Tibial artery (tissue), 4 donors: ENCODE measurements at places on chromosomes 13 and 19.
A peak's percentile ranks its signal among the peaks of the same experiment; 100 is the strongest.

DNA sequence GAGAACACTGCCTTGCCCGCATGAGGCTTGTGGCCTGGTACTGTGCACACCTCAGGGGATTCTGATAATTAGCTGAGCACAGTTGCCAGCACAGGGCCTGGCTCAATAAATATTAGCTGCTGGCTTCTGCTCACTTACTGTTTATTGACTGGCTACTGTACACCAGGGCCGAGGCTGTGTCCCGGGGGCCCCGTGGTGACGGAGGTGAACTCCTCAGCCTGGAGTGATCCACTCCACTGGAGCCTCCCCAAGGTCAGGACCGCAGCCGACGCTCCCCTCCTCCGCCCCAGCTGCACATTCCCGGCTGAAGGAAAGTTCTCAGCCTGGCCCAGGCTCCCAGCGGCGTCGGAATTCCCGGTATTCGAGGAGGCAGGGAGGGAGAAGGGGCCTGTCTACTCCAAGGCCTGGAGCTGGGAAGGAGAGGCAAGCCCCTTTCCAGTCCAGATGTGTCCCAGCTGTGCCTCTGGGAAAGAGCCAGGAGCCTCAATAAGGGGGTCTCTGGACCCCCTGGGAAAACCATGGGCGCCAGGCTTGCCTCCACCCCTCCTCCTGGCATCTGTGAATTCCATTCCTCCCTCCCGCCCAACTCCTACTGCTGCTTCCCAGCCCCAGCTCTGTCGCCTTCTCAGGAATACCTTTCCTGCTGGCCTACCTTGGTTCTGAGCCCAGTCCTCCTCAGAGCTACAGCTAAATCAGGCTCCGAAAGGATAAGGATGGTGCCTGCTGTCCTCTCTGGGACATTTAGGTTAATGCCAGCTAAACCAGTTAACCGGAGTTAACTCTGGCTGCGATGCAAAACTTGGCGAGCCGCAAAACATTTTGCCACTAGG lies 7.3 kb downstream of the RPS16 start:
- DNase-seq, result no peak

DNA sequence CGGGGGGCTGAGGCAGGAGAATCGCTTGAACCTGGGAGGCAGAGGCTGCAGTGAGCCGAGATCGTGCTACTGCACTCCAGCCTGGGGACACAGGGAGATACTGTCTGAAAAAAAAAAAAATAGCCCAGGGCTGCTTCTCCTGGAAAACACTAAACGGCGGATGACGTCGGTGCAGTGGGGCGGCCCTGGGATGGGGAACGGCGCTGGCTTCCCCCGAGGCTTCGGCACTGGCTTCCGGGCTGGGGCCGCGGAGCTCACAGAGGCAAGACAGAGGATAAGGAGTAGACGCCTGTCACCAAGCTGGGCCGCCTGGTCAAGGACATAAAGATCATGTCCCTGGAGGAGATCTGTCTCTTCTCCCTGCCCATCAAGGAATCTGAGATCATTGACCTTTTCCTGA lies 5.0 kb downstream of the PRSS57 start:
- DNase-seq, result no peak

GRCh38 chr13:99053636-99054233 lies 75.9 kb upstream of the DOCK9 start:
- no peak for DNase-seq

DNA sequence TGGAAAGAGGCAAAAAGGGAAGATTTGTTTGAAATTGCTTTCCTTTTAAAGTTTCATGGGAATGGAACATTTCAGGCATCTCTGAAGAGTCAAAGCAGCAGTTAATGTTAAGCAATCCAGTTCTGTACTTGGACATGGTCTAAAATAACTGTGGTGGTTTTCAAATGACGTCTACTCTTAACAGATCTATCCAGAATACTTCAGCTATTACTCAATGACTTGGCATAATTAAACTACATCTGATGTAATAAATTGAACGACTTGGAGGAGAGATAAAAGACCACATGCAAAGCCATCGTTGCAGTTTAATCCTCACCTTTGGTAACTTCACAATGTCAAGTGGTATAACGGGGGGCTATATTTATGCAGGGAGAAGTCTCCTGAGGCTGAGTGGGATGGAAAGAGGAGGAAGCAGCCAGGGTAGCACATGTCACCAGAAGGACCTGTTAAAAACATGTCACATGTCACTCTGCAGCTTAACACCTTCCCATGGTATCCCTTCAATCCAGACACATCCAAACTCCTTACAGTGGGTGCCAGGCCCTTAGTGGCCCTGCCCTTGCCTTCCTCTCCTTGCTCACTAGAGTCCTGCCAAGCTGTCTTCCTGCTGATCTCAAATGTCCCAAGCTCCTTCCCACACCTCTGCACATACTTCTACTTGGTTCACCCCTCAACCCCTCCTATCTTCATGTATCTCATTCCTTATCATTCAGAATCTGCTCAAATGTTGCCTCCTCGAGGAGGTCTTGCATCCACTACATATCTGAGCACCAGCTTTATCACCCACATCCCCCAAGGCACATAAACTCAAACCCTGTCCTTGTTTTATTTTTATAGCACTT lies 327.8 kb downstream of the SUCLA2 start:
- DNase-seq, result no peak

DNA sequence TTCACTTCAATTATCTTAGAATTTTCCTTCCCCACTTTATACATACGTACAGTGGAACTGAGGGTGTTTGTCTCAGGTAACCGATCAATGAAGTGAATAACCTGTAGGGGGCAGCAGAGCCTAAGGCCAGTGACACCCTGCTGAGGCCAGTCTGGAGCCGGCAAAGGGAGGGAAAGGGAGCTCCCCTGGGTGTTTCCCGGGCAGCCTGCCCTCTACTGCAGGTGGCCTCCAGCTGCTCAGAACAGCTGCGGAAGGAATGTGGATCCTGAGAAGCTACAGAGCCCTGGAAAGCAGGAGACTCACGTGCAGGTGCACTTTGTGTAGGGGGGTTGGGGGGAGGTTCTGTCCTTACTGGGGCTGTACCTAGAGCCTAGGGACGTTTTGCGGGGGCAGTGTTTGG lies 832 bp upstream of the ZNF491 start:
- peak; percentile 87 for DNase-seq

DNA sequence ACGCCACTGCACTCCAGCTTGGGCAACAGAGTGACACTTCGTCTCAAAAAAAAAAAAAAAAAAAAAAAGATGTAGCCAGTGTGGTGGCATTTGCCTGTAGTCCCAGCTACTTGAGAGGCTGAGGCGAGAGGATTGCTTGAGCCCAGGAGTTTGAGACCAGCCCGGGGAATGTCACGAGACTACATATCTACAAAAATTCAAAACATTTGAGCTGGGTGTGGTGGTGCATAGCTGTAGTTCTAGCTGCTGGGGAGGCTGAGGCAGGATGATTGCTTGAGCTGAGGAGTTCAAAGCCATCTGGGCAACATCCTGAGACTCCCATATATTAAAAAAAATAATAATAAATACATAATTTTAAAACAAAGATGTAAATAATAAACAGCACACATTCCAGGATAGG lies 46.6 kb downstream of the SMARCA4 start:
- no peak for DNase-seq

DNA sequence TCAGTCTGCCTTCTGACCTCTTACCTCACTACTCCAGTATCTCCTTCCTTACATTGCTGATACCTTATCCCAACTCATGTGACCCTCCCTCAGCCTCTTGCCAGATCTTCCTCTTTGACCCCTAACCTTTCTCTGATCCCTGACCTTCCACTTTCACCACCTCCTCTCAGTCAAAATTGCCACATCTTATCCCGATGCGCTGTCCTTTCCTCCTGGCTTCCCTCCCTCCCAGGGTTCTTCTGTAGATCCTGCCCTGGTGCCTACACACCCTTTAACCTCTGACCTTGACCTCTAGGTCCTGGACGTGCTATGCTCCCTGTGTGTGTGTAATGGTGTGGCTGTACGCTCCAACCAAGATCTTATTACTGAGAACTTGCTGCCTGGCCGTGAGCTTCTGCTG lies 23.7 kb downstream of the RYR1 start:
- no peak for DNase-seq

- DNase-seq, result no peak
Observed at GRCh38 chr13:85286081-85286480, 513.1 kb downstream of the SLITRK6 start.

DNA sequence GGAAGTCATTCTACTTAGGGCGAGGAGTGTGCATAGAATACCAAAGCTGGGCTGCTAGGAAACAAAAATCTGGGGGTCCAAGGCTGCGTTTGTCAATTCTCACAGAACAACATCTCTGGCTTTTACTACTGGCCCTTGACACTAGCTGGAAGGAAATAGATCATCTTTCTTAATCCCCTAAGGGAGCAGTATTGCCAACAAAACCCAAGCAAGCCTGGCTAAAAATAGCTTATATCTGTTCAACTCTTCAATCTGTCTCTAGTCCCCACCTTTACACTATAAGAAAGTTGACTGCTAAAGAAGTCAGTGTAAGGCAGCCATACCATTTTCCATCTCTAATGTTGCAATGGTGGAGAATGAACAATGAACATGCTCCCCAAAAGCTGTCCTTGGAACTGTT lies 107.8 kb upstream of the SPRY2 start:
- DNase-seq, result no peak

GRCh38 chr13:20128459-20128931 lies 32.4 kb downstream of the GJA3 start:
- DNase-seq, result no peak

GRCh38 chr19:16367261-16367683 lies 42.6 kb downstream of the KLF2 start:
- no peak for DNase-seq

DNA sequence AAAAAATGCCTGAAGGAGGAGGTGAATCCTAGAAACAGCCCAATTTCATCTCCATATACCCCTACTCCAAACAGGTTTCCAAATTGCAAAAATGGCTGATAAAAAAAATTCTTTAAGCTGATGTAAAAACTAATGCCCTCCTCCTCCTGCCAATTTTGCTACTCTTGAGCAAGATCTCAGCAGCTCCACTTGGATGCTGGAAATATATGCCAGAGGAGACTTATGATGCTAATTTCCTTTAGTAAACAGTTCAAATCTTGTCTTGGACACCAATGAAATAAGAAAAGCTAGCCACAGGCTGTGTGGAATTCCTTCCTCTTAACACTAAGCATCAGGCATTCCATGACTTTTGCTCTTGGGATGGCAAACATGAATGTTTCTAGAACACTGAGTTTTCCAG lies 67.5 kb downstream of the INSR start:
- DNase-seq, result no peak

DNA sequence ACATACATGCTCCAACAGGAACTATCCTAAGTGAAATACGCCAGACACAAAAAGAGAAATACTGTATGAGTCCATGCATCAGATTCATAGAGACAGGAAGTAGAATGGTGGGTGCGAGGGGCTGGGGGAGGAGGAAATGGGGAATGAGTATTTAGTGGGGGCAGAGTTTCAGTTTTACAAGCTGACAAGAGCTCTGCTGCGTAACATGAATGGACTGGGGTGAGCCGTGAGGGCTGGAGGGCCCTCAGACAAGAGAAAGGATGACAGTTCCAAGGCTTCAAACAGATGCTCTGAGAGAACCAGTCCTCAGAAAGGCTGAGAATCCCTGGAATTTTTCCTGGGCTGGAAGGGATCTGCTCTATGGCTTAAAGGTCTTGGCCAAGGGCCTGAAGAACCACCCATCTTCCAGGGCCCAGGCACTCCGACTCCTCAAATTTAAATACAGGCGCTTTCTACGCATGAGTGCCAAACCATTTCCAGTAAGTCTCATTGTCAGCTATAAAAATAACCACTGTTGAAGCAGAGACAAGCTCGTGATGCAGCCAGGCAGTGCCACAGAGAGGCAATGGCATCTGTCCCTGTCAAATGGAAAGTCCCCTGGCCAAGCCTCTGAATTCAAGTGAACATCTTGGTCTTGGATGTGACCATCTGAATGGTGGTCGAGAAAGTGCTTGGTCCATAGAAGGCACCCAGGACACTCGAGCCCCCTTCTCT lies 17.5 kb downstream of the KLF2 start:
- DNase-seq, result no peak

DNA sequence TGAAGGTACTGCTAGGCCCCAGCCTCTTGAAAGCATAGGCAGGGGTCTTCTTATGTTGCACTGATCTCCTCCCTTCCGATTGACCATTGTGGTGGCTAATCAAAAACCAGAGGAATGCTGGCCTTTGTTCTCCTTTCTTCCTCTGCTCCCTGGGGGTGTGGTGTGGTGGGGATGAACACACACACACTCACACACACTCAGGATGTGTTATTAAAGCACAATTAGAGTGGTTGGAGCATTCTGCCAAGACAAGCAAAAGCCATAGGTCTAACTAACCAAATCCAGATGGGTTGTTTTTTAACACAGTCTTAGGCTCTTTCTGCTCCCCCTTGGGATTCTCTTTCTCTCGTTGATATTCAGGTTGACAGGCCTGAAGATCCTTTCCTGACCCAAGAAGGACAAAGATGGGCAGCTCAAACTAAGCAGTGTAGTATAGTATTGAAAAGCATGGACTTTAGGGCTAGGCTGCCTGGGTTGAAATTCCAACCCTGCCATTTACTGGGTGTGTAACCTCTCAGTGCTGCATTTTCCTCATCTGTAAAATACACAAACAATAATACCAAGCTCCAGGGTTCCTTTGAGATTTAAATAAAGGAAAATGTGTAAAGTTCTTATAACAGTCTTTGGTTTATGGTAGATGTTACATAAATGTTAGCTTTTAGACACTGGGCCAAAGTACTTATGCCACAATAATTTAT lies 25.5 kb upstream of the DGKH start:
- DNase-seq, result no peak

DNA sequence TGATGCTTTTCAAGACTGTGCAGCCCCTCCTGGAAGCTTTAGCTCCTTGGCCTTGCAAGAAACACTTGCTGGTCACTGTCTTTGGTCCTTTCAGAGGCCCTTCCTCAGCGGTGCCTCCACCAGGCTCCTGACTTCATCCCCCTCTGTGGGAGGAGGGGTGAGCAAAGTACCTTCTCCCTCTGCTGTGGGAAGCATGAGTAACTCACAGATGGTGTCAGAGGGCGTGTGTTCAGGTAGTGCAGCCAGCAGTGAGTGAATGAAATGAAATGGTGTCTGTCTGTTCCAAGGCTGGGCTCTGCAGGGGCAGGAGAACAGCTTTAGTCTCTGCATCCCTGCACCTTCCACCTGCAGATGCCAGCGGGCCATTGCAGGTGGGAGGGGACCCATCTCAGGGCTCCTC lies 102.9 kb downstream of the SHISA2 start:
- DNase-seq, result no peak

DNA sequence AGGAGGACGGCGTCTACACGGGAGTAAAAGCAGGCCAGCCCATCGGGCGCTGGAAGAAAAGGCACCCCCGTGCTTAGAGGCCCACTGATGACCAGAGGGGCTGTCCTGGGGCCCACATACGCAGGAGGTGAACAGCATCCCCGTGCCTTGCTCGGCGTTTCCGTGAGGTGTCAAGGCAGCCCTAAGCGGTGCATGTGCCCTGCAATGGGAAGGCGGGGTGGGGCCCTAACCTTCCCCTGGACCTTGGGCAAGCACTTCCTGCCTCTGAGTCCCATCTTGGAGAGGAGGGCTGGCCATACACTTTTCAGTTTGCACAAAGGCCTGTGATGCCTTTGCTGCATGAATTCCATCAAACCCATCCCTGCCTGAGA lies 47.8 kb upstream of the ATP11A start:
- DNase-seq, result no peak

GRCh38 chr19:19866611-19867248 lies 1.0 kb downstream of the ZNF253 start:
- DNase-seq, result peak; percentile 21
